Activated T-cell treated with anti-CD3 and anti-CD28 coated beads, Interleukin-2, amount 50 U/mL, for 4 hours (primary cell): ENCODE measurements at places on chromosomes 13 and 19. TPM values are rescaled to one million over a fixed set of nuclear protein-coding genes. Genes with fewer than 3 reads are reported as not detected.

GRCh38 chr19:7427944-7428343, 60.9 kb downstream of the PEX11G start:
- DNase-seq, result no peak

GRCh38 chr19:40578442-40578908, 1.8 kb downstream of the SHKBP1 start:
- no peak for DNase-seq

DNA sequence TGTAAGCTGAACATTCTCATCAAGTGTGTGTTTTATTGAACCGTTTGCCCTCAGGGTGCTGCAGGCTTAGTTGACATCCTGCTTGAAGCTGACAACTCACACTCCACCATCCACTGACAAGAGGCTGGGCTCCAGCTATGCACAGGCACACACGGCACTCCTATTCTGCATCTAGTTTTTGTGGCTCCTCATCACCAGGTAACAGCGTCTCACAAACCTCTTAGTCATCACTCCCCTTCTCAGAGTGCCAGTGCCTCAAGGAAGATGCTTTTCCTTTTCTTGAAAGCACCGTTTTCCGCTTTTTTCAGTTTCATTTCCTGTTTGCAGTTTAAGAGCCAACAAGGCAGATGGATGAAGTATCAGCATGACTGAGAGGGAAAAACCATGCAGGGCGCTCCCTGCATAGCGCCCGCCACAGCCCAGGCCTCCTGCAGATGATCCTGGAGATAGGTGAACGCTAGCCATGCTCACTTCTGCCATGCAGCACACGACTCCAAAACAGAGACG, 491.2 kb downstream of the COG6 start:
- DNase-seq, result no peak

DNA sequence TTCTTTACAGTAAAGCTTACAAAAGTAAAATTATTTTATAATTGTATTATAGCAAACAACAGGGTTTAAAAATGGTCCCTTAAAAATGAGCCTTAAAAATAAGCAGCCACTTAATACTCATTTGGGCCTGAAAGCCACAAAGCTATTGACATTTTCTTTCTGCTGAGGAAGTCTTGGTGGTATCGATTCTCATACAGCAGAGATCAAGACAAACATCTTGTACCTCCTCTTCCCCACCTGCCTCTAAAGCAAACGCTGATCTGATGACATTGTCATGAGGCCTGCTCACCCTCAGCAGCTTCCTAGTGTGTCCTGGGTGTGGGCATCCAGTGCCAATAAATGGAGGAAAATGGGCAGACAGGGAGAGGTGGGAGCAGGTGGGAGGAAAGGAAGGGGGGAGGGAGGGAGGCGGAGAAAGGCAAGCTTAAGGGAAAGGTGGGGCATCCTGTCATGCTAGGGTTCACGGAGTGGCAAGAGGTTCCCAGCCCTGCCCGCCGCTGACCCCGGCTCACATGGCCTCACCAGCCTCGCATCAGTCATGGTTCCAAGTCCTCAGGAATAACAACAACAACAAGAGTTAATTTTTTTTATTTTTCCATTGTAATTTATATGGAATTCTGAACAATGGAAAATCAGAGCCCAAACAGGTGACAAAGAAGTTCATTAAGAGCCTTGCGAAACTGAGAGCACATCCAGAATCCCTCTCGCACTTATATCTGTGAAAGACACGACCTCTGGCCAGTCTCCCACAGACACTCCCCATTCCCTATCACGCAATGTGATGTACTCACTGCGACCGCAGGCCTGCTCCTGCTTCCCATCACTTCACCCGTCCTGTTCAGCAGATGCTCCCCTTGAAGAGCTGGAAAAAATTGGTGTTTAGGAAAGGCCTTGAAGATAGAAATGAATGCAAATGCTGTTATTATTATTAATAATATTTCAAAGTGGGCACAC, 15.1 kb upstream of the ATP11A start:
- DNase-seq, result no peak

DNA sequence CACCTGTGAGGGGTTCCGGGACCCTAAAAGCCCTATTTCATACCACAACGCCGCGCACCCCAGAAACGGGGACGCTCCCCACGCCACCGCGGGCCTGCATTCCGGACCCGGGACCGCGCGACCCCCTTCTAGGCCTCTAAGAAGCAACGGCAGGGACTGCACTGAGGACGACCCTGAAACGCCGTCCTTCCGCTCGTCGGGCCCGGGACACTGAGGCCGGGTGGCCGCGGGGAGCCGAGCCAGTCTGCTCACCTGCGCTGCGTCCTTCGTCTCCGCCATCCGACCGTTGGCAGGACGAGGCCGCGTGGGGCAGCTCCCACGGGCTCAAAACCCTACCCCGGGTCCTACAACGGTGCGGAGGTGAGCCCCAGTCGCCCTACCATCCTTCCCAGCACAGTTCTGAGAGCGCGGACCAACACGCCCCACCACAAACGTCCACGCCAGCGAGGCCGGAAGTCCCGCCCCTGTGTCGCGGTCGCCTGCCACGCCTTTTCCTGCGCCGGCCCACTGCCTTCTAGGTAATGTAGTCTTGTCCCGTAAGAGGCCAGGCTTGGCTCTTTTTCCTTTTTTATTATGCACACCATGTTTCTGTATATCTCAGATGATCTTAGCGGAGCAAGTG, at the start of gene ZNF550:
TSS of gene ZNF550 (minus strand) at position 460 of the 622 bp plus-strand sequence. CDS start at position 279, 181 bp downstream.
- peak; percentile 85 for DNase-seq

- no peak for DNase-seq
These were observed 1034.8 kb downstream of the PCDH17 start for GRCh38 chr13:58666331-58666730.

DNA sequence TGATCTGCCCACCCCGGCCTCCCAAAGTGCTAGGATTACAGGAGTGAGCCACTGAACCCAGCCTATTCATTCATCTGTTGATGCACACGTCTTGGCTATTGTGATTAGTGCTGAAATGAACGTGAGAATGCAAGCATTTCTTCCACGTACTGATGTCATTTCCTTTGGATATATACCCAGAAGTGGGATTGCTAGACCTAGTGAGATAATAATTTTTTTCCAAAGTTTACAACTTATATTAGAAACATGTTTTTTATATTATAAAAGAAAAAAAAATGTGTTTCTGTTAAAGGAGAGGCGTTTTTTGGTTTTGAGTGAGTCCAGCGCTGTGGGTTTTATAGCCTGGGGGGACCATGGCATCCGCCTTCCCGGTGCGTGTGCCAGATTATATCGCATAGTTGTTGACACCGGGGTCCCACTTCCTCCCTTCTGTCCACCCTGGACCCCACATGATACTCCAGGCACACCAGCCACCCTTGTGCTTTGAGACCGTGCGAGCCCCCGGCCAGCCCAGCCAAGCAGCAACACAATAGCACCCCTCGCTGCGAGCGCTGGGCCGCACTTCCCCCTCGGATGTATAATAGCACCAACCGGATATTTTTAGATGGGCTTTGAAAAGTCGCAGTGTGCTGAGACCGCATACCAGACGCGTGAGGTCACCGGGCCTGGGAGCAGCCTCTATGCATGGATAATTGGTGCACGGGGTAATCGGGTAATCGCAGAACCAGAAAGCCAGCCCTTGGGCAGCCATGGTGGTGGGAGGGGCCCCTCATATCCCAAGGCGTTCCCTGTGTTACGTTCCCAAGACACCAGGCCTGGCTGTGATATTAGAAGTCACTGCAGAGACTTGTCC, 59.6 kb downstream of the MYO9B start:
- no peak for DNase-seq

- DNase-seq, result peak; percentile 87
These were observed at the start of gene ZFP36 for GRCh38 chr19:39406656-39407409. Gene ZFP36 (plus strand): TSS chr19:39406847. CDS start chr19:39406905, 58 bp downstream.

- no peak for DNase-seq
These were observed 882.6 kb upstream of the SLITRK5 start for GRCh38 chr13:86788616-86789015.

TSHZ3 gene
- 0.25 TPM for total RNA-seq
